ENCODE measurements at places on chromosomes 11 and 22. TPM values are rescaled to one million over a fixed set of nuclear protein-coding genes. Genes with fewer than 3 reads are reported as not detected.
A peak's percentile ranks its signal among the peaks of the same experiment; 100 is the strongest.

GRCh38 chr11:19746086-19746485 is 33.4 kb downstream of the NAV2 start:
- H3K27ac ChIP-seq: no peak overlapping the region
- no peak overlapping the region for H3K4me3 ChIP-seq
- H3K27me3 ChIP-seq: no peaks in the 10 kb centered on the region
- peaks cover 12% of the 10 kb centered on the region for H3K36me3 ChIP-seq
- DNase-seq: no peak
- H3K4me1 ChIP-seq: no peaks in the 10 kb centered on the region

GRCh38 chr11:113664069-113664980 is 41.8 kb downstream of the TMPRSS5 start:
- peak overlapping the region; percentile 89 for H3K27ac ChIP-seq
- no peaks in the 10 kb centered on the region for H3K27me3 ChIP-seq
- DNase-seq: peak; percentile 57
- no peaks in the 10 kb centered on the region for H3K36me3 ChIP-seq

GRCh38 chr11:121659811-121660210 is 207.0 kb upstream of the SORL1-AS1 start:
- H3K4me1 ChIP-seq: peaks cover 36% of the 10 kb centered on the region
- no peaks in the 10 kb centered on the region for H3K36me3 ChIP-seq
- no peak overlapping the region for H3K27ac ChIP-seq
- no peak for DNase-seq
- no peak overlapping the region for H3K4me3 ChIP-seq

DNA sequence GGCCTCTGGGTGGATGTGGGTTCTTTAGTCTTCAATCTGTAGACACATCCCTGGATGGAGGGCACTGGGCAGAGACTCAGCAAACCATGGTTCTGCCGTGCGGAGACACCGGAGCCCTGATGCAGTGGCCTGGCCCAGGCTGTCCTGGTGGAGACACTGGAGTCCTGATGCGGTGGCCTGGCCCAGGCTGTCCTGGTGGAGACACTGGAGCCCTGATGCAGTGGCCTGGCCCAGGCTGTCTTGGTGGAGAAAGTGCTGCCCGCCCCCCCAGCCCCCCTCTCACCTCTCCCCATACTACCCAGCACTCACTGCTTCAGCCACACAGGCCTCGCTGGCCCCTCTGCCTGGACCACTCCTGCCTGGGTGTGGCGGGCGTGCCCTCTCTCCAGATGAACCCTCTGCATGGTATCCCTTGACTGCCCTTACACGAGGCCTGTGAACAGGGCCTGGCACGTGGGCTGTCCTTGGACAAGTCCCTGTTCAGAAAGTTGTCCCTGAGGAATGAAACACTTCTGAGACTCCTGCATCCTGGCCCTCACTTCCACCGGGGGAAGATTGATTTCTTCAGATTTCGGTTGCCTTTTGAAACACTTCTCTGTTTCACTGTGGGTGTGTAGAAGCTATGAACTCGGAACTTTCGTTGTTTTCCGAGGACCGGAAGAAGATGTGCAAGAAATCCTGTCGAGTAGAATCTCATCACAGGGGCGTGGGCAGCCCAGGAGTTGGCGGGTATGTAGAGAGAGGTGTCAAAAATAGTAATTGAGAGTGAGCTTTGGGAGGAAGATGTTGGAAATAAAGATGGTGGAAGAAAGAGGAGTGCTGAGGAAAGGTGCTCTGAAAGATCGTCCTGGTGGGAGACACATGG is 26.2 kb downstream of the IGHMBP2 start:
- no peaks in the 10 kb centered on the region for H3K27me3 ChIP-seq
- no peaks in the 10 kb centered on the region for H3K4me1 ChIP-seq
- DNase-seq: no peak
- H3K36me3 ChIP-seq: peaks cover 43% of the 10 kb centered on the region
- H3K27ac ChIP-seq: no peak overlapping the region
- H3K4me3 ChIP-seq: no peak overlapping the region

The ENTHD1 gene
- not detected for total RNA-seq

The CASP1 gene
- 13.6 TPM for total RNA-seq

The SSTR3 gene
- not detected for total RNA-seq

The MEI1 gene
- total RNA-seq: 0.36 TPM

Data from osteoblast (primary cell).